ENCODE measurements at places on chromosomes 6 and 20.

- DNase-seq, result no peak
Observed at GRCh38 chr20:25125636-25126035, 43.7 kb upstream of the VSX1 start.

GRCh38 chr6:54125493-54125892 is 14.2 kb downstream of the MLIP start:
- no peak for DNase-seq

GRCh38 chr6:134466771-134467525 is 149.0 kb upstream of the SGK1 start:
- no peak for DNase-seq

GRCh38 chr6:45650524-45651135 is 272.9 kb upstream of the SUPT3H start:
- no peak for DNase-seq

DNA sequence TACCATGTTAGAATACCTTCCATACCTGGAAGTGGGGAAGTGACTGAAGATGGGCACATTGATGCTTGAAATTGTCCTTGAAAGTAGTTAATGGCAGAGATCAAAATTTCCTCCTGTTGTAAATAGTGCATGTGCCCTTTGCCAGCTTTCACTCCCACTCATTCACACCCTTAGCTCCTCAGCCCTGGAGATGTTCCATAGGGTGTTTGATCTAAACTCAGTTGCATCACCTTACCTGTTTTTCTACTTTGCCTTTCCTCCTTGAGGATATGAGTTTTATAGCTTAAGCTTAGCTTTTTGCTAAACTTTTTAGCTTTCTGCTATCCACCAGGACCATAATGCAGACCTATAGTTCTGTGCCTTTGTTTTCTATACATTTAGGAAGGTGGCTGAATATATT is 69.0 kb downstream of the CEP57L1 start:
- no peak for DNase-seq

DNA sequence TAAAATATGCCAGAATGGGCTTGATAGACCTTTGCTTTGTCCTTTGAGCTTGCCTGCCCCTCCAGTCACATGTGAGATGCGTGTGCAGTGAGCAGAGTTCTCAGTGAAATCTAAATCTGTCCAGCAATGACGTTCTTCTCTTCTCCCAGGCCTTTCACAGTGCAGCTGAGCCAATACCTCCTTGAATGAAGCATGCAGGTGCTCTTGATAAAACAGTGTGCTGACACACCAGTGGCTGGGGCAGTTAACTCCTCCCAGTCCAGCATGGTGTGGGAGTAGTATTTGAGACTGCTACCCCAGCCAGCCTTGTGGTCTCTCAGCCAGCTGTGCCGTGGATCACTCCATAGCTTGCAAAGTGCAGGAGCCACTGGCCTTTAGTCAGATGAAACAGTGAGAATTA is 240.5 kb downstream of the FARS2 start:
- DNase-seq, result no peak

GRCh38 chr6:77650098-77650663 is 2.7 kb upstream of the MEI4 start:
- DNase-seq, result peak; percentile 17

GRCh38 chr6:158323561-158323958 is 11.3 kb downstream of the TULP4 start:
- no peak for DNase-seq

DNA sequence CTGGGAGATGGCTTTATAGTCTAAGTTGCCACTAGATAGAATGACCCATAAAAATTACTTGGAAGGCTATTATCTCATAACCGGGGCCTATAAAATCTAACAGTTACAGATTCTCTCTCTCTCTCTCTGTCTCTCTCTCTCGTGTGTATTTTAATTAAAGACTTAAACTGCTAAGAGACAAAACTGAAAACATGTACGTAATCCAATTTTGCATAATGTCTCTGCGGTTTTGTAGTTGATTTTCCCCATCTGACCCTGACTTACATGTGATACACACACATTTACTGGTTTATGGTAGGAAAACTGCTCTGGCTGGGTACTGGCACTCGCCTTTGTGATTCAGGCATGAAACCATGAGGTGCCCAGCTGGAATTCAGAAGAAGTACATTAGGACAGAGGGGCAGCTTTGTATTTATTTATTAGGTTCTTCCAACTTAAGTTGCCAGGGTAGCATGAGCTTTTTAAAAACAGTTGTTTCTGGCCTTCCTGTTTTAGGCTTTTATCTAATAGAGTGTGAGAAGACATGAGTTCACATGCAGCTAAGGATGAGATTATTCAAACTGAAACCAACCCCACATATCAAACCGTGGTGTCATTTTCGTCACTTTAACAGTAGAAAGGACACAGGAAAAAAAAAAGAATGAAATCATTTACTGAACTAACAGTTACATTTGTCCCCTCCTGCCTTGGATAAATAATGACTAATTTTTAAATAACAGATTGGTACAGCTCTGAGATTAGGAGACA is 182.5 kb downstream of the GMPR start:
- DNase-seq, result no peak

DNA sequence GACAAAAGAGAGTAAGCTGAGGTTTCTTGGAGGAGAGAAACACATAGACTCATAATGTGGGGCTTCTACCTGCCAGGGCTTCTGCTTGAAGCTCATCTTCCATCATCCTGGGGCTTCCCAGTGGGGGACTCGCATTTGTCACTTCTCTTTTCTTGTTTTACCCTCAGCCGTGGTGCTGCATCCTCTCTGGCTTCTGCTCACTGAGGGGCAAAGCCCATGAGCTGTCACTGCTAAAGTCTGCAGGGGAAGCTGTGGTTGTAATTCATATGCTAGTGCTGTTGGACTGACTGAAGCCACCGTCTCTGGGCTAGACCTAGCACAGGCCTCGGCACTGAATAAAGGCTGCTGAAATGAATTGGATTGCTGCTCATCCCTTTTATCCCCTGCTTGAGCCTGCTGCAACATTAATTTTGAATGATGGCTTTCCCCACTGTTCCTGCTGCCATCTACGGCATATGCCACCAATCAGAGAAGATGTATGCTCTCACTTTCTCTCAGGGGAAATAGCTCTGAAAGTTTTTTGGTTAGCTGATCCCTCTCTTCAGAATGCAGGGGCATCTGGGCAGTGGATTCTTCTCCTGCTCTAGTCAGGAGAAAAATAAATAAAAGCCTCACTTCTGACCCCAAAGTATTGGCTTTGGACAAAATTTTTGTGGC is 568.4 kb upstream of the MAP3K7 start:
- no peak for DNase-seq

GRCh38 chr6:25697537-25698340 is 45.7 kb downstream of the SCGN start:
- DNase-seq, result peak; percentile 53

DNA sequence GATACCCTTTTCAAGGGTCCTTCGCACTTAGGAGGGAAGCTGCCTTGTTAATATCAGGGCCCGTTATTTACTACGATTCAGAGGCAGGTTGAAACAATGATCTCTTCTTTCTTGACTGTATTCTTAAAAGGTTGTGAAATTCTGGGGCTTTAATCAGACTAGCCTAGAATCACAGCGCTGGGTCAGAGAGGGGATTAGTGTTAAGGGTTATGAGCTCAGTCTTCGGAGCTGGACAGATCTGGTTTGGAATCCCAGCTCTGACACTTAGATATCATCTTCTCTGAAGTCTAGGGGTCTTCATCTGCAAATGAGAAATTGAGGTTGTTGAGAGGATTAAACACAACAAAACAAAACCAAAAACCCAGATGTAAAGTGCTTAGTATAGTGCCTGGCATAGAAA is 77.4 kb downstream of the CD83 start:
- no peak for DNase-seq

GRCh38 chr20:38748861-38749149 is 545 bp downstream of the ACTR5 start:
- DNase-seq, result peak; percentile 59

GRCh38 chr6:144335311-144335861 is 50.3 kb downstream of the UTRN start:
- DNase-seq, result no peak
